AML-193 (cell line): ENCODE measurements at places on chromosomes 12 and 14.

- DNase-seq, result no peak
Observed at GRCh38 chr12:17134315-17134714, 528.4 kb upstream of the LMO3 start.

GRCh38 chr14:82230748-82231147 is 697.1 kb upstream of the SEL1L start:
- DNase-seq, result no peak

GRCh38 chr12:66409195-66409871 is 107.0 kb downstream of the HELB start:
- DNase-seq, result peak; percentile 61

DNA sequence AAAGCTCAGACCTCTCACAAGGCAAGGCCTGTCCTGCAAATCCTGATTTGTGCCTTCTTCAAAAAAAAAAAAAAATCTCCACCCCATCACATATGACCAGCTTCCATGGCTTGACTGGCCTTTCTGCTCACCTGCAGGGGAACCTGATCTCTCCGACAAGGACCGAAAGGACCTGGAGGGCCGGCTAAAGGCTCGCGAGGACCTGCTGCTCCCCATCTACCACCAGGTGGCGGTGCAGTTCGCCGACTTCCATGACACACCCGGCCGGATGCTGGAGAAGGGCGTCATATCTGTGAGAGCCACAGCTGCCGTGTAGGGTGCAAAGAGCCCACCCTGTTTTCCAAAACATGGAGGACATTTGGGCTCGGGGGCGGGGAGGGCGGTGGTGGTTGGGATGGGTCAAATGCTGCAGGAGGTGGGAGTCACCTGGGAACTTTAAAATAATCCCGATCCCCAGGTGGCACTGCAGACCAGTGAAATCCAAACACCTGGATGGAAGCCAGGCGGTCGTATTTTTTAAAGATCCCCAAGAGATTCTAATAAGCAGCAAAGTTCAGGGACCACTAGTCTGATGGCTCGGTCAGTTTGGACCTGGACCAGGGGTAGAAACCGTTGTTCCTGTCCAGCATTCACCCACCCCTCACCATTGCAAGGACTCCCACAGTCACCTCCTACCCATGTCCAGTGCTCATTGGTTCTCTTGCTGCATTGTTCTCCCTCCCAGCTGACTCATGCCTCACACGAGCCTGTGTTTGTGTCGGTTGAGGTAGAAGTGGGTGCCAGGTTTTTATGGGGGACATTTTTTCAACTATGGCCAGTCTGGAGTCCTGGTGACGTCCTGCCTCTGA is 44.8 kb downstream of the FOXN4 start:
- DNase-seq, result peak; percentile 30

DNA sequence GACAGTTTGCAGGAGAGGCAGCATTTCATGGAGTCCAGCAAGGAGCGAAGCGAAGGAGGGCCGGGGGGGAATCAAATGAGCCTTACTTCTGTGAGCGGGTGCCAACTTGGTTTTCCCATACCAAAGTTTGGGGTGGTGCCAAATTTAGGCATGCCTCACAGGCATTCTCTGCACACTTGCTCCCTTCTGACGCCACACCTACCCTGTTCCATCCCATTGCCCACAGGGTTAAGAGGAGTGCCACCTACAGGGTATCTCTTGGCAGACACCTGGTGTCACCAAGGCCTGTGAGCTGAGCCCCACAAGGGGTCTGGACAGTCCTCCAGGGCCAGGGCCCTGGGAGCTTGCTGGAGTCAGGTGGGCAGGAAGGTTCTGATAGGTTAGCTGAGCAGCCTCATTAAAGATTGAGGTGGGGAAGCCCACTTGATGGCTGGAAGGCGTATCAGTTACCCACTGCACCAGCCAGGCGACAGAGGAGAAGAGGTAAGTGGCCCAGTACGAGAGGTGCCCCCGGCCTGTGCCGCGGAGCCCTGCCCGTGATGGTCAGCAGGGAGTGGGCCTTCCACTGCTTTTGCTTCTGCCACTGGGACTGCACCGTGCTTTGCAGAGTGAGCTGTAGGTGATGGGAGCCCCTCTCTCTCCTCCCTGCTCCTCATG is 45.2 kb downstream of the DEGS2 start:
- DNase-seq, result no peak

DNA sequence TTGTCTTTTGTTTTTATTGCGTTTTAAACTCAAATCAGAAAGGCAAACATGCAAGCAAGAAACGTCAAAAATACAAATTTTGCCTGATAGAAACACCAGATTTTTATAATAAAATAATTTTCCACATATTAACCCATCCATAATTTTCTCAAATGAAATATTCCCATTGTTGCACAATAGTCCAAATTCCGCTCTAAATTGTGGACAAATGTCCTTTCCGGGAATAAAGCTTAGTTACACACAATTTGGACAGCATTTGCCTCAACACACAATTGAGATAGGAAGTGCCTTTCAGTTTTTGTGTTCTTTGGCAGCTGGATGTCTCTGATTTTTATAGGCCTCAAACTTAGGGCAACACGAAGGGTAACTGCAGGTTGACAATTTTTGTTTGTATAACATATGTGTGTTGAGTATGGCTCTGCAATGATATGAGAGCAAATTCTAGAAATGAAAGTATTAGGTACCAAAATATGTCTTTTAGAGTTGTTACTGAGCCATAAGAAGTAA is 105.8 kb downstream of the DIO2 start:
- DNase-seq, result no peak

- DNase-seq, result no peak
Observed at GRCh38 chr12:131456301-131457027, 254.4 kb upstream of the SFSWAP start.

- no peak for DNase-seq
Observed at GRCh38 chr12:22967171-22967570, 342.2 kb downstream of the ETNK1 start.

GRCh38 chr12:50520416-50521207 is 15.8 kb downstream of the DIP2B start:
- no peak for DNase-seq

DNA sequence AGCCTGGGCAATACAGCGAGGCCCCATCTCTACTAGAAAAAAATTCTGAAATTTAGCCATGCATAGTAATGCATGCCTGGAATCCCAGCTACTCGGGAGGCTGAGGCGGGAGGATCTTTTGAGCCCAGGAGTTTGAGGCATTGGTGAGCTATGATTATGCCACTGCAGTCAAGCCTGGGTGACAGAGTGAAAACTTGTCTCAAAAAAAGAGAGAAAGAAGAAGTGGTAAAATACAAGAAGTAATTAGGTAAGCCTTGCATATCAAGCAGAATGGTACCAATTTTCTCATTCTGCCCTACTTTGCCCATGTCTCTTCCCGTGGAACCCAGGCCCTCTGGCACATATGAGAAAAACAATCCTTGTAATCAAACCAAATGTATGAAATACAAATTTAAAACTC is 70.7 kb downstream of the SUSD6 start:
- peak; percentile 42 for DNase-seq

GRCh38 chr12:54572881-54573280 is 15.6 kb downstream of the PPP1R1A start:
- no peak for DNase-seq

DNA sequence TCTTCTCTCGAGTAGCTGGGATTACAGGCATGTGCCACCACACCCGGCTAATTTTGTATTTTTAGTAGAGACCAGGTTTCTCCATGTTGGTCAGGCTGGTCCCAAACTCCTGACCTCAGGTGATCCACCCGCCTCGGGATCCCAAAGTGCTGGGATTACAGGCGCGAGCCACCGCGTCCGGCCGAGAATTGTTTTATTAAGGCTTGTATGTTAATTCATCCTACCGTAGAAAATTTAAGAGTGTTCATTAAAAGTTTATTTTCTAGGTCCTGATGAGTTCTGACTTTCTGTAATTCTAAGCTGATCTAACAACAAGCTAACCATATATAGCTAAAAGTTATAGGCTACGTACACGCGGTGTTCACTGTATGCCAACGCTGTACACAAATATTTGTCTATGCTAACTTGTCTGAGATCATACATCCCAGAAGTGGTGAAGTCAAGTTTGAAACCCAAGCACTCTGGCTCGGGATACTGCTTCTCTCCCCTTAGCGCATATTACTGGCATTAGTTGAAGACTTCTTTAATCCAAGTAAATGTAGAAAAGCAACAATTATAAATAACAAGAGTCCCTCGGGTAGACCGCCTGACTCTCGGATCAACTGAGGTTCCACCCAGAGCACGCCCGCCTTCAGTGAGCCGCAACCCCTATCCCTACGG is 570 bp upstream of the MRPS35 start:
- no peak for DNase-seq

- no peak for DNase-seq
Observed at GRCh38 chr12:102871014-102871413, 46.0 kb downstream of the PAH start.

DNA sequence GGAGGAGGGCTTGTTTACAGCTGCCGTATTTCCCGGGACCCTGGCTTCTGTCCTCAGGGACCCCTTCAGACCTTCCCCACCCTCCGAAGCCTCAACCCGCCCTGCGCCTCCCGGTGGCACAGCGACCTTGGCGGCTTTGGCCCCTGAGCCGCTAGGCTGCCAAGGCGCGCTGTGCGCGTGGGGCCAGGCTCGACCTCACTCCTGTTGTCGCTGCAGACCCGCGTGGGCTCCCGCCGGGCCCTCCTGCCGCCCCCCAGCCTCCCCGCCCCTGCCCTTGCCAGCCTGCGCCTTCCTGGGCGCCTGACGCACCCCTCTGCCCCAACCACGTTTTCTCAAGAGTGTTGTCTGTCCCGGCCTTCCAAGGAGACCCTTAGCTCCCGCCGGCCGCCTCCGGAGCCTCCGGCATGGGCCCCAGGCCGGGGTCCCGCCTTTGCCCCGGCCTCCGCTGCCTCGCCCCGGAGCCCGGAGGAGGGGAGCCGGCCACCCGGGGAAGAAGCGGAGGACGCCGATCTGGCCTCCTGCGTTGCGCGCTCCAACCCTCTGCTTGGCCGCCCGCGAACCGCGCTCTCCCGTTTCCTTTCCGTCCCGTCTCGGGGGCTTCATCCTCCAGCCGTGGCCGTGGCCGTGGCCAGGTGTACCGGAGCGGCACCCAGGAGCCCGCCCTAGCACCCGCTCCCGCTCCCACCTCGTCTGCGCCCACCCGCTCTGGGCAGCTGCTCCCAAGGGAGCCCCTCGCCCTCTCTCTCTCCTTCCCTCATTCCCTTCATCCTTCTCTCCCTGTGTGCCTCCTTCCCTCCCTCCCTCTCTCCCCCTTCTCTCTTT is 19.9 kb downstream of the PPP2R5C start:
- no peak for DNase-seq

DNA sequence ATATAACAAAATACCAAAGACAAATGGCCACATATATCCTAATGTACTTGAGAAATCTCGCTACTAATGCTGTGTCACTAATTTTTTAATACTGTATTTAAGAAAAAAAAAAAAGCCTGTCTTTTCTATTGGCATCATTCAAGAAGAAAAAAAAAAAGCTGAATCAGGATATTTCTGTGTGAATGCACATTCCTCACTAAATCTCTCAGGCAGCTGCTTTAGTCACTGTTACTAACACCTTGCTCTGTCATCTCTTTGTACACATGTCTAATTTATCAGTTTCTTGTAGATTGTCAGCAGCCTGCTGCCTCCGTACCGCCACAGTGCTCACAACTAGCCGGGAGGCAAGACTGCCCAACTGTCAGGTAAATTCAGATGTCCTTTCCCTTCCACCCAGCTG is 32.0 kb upstream of the FGD4 start:
- DNase-seq, result no peak

DNA sequence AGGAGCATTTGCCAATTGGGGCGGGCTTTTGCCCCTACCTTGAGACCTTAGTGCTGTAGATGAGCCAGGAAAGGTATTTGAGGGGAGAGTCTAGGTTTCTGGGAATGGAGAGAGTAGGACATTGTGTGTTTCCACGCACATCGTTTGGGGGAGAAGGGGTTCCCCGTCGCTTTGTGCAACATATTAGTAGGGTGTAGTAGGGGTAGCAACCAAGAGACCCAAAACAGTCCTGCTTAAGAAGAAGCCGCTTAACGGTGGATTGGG is 694 bp upstream of the PTGES3 start:
- DNase-seq, result no peak

DNA sequence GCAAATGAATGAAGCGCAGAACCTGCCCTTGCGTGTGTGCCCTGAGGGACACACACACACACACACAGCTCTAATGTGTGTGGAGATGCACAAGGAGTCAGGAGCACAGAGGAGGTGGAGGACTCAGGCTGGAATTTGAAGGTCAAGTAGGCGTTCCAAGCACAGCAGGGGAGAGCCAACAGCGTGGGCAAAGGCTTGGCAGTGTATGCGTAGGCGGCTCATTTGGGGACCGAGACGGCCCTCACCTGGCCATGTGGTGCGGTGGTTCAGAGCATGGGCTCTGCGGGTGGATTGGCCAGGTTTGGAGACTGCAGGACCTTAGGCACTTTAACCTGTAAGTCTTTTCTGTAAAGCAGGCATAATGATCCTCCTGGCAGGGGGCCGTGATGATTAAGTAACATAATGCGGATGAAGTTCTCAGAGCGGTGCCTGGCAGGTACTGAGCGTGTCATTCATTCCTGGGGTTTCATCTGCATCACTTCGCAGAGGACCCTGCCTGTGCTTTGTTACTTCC is 69.5 kb upstream of the SLC24A4 start:
- DNase-seq, result no peak

DNA sequence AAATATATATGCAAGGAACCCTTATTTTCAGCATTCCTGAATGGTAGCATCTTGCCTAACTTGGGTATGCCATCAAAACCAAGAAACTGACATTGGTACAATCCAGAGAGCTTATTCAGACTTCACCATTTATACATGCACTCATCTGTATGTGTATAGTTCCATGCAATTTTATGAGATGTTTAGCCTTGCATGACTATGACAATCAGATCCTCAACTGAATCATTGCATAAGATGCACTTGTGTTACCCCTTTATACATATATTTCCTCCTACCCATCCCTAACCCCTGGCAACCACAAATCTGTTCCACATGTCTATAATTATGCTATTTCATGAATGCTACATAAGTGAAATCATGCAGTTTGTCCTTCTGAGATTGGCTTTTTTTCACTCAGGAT is 37.0 kb upstream of the PPFIBP1 start:
- DNase-seq, result no peak

DNA sequence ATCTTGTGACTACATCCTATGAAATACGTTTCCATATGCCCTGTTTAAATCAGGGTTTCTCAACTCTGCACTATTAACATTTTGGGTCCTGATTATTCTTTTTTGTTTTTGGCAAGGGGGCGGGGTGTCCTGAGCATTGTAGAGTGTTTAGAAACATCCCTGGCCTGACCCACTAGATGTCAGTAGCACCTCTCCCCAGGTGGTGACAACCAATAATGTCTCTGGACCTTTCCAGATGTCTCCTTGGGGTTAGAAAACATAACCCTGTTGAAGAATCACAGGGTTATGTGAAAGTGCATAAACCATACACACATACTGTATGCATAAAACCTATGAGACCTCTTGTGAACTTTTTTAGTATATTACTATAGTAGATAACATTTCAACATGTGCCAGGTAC is 1.4 kb downstream of the ACAD10 start:
- no peak for DNase-seq

GRCh38 chr12:6768437-6768914 is 2.3 kb downstream of the PTMS start:
- no peak for DNase-seq

- DNase-seq, result no peak
Observed at GRCh38 chr14:104392001-104392395, 187.6 kb upstream of the C14orf180 start.

- no peak for DNase-seq
Observed at GRCh38 chr12:85798122-85798521, 38.1 kb downstream of the RASSF9 start.

- no peak for DNase-seq
Observed at GRCh38 chr14:92601757-92602417, 88.3 kb downstream of the RIN3 start.
